Myocyte (in vitro differentiated cells): ENCODE measurements at places on chromosomes 1 and 21. TPM values are rescaled to one million over a fixed set of nuclear protein-coding genes. Genes with fewer than 3 reads are reported as not detected.

- no peak for DNase-seq
These were observed 13.5 kb upstream of the SUMO3 start for GRCh38 chr21:44831227-44831860.

GRCh38 chr1:55289614-55290013 is 74.5 kb upstream of the USP24 start:
- no peak for DNase-seq

GRCh38 chr1:923131-923990 is at the start of gene SAMD11:
SAMD11 (plus strand) TSS chr1:923923; CDS start chr1:924432, 509 bp downstream.
- DNase-seq: peak; percentile 87

- DNase-seq: peak; percentile 84
These were observed 48.1 kb downstream of the AHDC1 start for GRCh38 chr1:27555700-27556424.

DNA sequence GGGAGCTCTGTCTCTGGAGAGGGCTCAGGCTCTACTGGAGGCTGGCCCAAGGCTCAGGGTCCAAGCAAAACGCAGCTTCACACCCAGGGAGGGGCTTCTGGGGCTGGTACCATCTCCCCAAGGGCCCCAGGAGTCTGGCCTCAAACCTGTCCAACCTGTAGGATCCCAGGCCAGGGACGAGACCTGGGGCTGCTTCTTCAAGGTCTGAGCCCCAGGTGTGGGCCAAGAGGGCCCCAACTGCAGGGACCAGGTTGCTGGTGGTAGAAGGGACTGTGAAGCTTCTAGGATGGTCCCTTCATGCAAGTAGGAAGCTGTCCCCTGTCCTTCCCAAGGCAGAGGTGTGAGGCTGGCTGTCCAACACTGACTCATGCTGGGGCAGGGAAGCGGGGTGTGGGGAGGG is 7.8 kb upstream of the MMEL1 start:
- DNase-seq: no peak

- no peak for DNase-seq
These were observed 25.6 kb downstream of the LRRC42 start for GRCh38 chr1:53971718-53972117.

GRCh38 chr1:156677616-156678596 is 699 bp upstream of the NES start:
- peak; percentile 91 for DNase-seq

DNA sequence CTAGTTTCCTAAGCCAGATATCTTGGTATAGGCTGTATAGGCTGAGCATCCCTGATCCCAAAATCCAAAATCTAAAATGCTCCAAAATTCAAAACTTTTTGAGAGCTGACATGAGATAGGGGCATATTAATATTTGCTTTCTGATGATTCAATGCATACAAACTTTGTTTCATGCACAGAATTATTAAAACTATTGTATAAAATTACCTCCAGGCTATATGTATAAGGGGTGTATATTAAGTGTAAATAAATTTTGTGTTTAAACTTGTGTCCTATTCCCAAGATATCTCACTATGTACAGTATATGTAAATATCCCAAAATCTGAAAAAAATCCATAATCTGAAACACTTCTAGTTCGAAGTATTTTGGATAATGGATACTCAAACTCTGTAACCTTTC is 2.6 kb downstream of the WDR64 start:
- no peak for DNase-seq

- no peak for DNase-seq
These were observed 72.9 kb downstream of the UCHL5 start for GRCh38 chr1:192986110-192986747.

DNA sequence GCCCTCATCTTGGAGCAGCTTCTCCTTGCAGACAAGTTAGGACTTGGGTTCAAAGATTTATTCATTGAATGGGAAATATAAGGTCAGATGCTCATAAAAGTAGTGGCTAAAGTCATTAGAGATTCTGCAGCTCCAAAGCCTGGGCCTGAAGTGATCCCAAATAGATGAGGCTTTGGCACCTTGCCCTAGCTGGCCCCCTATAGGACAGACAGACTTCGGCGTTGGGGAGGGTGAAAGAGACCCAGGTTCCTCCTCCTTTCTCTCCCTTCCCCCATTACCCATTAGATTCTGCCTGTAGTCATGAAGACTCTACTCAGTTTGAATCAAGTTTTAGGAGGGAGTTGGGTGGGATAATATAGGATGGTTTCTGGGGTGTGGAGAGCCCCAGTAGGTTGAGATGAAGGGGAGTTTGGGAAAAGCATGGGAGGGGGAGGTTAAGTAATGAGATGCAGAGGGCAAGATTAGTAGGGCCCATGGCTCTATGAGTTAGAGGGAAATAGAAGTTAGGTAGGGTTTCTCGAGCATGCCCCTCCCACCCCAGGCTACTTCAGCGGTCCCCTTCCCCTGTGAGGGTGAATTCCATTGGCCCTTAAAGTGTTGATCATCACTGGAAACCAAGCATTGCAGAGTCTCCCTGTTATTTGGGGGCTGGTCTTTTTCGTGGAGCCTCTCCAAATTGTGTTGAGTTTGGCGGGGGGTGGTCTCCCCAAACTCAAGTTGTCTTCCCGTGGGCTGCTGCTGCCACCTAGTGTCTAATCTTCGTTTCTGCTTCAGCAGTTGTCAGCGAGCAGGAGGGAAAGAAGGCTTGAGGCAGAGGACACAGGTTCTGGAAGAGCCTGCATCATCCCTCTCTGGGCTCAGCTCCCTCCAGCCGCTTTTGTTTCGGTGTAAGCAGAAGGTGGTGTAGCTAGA is 2.1 kb upstream of the AHDC1 start:
- peak; percentile 75 for DNase-seq

DNA sequence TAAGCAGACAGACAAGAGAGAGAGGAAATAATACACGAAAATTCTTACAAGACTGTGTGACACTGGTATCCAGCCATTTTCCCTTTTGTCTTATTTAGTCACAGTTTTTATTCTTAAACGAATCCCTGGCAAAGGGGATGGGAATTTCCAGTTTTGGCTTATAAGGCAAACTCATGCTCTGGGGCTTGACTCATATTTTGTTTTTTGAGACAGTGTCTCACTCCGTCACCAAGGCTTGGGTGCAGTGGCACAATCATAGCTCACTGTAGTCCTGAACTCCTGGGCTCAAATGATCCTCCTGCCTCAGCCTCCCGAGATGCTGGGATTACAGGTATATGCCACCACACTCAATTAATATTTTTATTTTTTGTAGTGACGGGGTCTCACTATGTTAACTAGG is 31.9 kb downstream of the PTGER3 start:
- no peak for DNase-seq

DNA sequence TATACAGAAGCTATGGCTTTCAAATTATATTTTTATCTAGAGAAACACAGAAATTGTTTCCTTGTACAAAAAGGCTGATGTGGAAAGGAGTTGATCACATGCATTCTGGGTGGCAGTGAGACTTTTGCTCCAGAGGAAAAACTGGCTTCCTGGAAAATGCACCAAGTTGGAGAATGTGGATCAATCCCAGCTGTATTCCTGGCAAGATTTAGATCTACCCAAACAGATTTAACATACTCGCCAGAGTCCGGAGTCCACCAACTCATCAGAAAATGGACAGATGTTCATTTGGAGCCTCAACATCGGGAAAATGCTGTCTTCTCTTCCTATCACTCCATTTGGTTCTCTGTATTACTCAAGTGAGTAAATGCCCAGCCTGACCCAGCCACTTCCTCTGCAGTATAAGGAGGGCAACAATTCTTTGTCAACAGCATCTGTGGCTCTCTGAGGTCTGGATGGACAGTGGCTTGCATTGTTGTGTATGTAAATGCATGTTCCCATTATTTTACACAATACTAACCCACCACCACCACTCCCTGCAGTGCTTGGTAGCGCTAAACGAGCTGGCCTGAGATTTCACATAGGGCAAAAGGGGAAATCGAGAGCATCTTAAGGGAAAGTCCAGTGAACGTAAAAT is 226.2 kb upstream of the IRF2BP2 start:
- no peak for DNase-seq

DNA sequence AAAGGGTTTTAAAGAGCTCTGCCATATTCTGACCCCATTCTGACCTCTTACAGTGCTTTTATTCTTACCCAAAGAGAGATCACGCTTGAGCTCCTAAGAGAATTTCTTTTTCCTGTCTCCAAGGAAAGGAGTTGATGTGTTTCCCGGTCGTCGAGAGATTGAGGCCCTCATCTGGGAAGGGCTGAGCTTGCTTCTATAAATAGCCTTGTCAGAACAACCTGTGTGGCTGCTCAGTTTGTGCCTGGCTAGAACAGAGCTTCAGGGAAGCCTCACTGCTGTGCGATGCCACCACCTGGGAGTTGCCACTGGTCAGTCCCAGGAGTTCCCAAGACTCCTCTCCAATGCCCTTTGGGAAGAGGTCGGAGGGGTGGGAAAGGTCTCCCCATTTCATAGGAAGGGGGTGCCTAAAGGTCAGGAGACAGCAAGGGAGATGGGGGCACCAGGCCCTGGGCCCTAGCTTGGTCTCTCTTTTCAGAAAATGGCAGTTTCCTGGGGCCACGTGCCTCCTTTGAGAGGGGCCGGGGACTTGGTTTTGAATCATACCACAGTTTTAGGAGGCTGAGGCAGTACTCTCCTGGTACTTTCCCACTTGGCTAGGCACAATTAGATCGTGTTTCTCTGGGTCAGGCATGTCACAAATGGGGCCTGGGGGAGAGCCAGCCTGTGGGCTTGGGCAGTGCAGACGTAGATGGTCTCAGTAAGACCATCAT is 52.1 kb downstream of the EIF2D start:
- peak; percentile 26 for DNase-seq

The GBP2 gene
- total RNA-seq: 70.6 and 111 TPM in 2 replicates

The CGN gene
- total RNA-seq: 0.21 TPM in 1 of 2 replicates, not detected in the other

The LMX1A gene
- not detected in 2 replicates for total RNA-seq

The ROR1 gene
- total RNA-seq: 2.5 and 3.0 TPM in 2 replicates

The VTCN1 gene
- not detected in 2 replicates for total RNA-seq
